ENCODE measurements at places on chromosomes 5 and 9. TPM values are rescaled to one million over a fixed set of nuclear protein-coding genes. Genes with fewer than 3 reads are reported as not detected.

PCDHAC2 gene
- polyA plus RNA-seq = 4.5 TPM

TNC gene
- polyA plus RNA-seq = 101 TPM

GRCh38 chr5:36452424-36453006, 150.8 kb upstream of the RANBP3L start:
- no peak for DNase-seq

DNA sequence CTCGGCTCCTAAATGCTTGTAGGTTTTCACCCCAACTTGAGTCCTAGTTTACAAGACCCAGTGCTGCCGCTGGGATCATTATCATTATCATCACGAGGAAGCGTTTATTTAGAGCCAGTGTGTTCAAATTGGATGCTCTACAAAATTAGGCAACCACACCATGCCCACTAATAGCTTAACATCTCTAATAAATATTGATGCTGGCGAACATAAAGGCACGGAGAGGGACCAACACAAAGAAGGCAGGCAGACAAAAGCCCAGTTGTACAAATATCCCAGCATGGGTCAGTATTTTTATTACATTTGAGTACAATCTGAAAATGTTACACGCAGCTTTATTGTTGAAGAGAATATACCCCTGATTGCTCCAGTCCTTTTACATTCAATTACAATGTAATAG, 4.7 kb downstream of the CFAP77 start:
- no peak for DNase-seq
